ENCODE measurements at places on chromosomes 7 and 10.
A peak's percentile ranks its signal among the peaks of the same experiment; 100 is the strongest.

DNA sequence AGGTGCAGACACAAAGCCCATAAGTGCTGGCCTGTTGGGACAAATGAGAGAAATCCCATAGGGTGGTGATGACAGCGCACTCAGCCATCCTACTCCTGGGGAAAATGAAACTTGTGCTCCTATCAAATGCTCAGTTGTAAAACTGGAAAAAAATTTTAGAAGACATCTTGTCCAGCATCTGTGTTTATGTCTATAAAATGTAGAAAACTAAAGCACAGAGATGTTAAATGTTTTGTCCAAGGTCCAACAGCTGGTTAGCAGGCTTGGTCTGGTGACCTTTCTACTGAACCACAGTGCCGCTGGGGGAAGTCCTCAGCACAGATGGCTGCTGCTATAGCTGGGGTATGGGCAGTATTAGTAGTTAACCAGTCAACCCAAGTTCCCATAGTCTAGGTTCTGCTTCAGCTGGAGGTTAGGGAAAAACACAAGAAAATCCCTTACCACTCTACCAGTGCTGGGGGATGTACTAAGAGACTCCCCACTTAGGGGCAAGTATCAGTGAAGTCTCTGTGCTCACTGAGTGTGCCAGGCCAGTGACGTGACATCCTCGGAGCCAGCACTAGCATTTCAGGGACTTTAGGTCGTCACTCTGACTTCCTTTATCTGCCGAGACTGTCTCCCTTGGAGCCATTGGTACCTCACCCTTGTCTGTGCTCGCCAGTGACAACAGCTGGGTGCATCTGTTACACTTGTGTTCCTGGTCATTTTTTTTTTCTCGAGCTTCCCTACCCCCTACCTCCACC is 1.9 kb downstream of the TSPAN33 start:
- no peak for DNase-seq

GRCh38 chr7:155252444-155252887 is 45.2 kb upstream of the INSIG1 start:
- no peak for DNase-seq

DNA sequence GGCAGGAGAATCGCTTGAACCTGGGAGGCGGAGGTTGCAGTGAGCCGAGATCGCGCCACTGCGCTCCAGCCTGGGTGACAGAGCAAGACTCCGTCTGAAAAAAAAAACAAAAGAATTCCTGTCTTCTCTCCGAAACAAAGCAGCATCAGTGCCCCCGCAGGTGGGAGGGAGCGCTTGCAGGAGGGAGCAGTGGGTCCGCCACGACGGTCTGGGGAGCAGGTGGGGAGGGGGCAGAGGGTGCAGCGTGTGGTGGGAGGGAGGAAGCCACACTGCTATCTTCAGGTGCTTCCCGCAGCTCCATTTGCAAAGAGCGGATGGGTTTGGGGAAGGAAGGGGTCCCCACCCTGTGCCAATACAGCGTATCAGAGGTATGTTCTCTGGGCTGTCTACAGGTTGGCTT is 31.7 kb downstream of the LIMK1 start:
- DNase-seq, result no peak

- no peak for DNase-seq
These were observed 410.6 kb downstream of the KCNMA1 start for GRCh38 chr10:77226853-77227565.

GRCh38 chr10:32169556-32169955 is 113.3 kb upstream of the KIF5B start:
- no peak for DNase-seq

- DNase-seq, result no peak
These were observed 268.3 kb downstream of the ARHGAP12 start for GRCh38 chr10:31660300-31660699.

DNA sequence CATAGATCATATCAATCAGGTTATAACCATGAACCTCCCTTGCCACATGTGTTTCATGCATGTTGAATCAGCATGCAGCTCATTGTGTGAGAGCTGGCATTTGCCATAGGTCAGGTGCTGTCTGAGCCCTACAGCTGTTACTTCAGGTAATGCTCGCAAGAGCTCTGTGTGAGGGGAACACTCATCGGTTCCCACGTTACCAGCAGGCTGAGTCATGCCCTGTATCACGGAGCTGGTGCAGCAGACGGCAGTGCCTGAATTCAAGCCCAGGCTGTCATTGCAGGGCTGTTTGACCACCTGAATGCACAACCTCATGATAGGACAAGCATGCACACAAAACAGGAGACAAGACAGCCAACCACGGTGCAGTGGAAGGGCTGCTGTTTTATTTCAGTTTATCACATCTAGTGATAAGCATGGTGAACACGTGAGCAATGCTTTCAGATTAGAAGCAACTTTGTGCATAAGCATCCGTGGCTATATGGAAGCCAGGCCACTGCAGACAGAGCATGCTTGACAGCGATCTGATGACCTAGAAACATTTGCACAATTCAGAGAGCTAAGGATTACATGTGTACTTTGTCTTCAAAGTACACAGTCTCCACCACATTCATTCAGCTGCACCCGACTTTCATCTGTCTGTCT is 56.4 kb upstream of the PFKP start:
- no peak for DNase-seq

GRCh38 chr10:129868449-129869035 is 95.5 kb downstream of the EBF3 start:
- no peak for DNase-seq

- no peak for DNase-seq
These were observed 33.3 kb downstream of the SNX13 start for GRCh38 chr7:17907014-17907413.

- DNase-seq, result no peak
These were observed 17.9 kb upstream of the SERPINE1 start for GRCh38 chr7:101108961-101109360.

GRCh38 chr7:149414745-149415390 is 46.0 kb downstream of the ZNF777 start:
- DNase-seq, result peak; percentile 57

Measured in stimulated activated CD4-positive, alpha-beta T cell treated with anti-CD3 and anti-CD28 coated beads, Interleukin-1b, Interleukin-23, amount 100 ng/mL, for 24 hours (primary cell).